ENCODE measurements at places on chromosomes 1 and 21.

DNA sequence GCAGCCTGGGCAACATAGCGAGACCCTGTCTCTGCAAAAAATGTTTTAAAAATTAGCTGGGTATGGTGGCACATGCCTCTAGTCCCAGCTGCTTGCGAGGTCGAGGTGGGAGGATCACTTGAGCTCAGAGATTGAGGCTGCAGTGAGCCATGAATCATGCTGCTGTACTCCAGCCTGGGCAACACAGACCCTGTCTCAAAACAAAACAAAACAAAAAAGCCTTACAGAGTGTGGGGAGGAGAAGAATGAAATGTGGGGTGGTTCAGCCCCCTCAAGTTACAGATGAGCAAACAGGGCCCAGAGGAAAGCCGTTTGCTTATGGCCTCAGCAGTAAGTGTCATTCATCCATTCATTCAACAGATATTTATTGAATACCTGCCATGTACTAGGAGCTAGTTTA is 40.7 kb downstream of the RPS6KA1 start:
- no peak for DNase-seq

- DNase-seq = no peak
Measured at GRCh38 chr1:181676269-181676668, 193.0 kb downstream of the CACNA1E start.

DNA sequence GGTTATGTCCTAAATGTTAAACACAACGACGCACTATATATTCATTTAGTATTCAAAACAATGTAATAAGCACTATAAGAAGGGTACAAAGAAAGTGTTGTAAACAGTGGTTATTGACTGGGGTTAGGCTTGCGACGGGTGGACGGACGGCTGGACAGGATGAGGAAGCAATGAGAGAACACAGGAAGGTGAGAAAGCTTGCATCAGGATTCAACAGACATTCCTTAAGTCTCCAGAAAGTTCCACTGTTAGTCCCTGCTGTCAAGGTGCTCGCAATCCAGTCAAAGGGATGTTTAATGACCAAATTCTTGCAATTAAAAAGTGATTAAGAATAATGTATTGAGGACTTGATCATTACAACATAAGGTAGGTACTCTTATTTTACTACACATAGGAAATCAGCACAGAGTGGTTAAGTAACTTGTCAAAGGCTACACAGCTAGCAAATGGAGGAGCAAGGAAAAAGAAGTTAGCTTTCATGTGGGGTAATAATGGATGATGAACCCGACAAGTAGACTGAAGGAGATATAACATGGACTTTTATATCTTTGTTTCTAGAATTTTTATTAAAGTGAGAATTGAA is 994 bp upstream of the ACBD6 start:
- DNase-seq = no peak

- DNase-seq = no peak
Measured at GRCh38 chr1:51504806-51505525, 14.1 kb downstream of the EPS15 start.

DNA sequence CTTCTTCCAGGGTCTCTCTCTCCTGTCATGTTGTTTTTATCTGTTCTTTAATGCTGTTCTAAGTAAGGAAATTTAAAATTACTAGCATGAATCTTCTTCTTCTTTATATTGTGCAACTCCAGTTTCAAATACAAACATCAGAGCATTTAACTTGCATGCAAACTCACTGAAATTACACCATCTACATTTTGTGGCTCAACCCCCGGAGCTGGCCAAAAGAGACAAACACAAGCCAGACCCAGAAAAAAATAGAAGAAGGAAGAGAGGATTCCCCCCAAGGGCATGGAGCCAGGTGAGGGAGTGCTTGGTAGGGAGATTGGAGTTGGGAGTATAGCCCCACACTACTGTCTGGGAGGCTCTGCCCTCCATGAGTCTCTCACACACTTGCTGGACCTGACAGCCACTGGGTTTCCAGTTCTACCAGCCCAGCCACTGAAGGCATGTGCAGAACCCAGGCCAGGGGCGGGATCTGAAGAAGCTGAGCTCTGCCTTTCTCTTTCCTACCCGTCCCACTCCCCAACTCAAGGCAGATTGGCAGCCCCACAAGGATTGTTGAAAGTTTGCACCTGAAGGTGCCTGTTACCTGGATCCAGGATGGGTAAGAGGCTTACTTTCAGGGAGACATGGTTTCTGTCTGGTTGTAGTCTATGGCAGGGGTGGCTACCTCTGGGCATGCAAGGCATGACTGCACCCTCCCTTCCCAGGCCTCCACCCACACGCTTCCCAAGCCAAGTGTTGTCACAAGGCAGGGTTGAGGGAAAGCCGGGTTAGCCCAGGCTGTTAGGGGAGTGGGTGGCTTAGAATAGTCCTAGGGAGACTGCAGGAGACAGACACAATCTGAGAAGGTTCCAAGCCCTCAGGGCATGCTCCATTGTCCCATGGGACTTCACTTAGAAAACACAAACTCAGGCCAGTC is 297.2 kb downstream of the TGFB2 start:
- DNase-seq = no peak

DNA sequence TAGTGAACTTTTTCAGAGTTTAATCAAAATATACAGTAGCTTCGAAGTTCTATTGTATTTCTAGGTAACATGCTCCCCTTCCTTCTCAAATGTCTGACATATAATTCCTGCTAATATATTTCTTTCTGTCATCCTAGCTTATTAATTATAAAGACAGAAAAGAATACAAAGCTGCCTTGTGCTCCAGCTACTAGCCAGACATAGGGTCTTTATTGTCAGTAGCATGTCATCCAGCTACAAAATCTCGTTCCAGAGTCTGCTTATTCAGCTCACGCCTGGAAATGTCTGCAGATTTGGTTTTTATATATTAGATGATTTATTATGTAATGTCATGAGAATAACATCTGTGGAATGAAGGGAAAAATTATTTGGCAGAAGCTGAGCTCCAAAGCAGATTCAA is 1102.8 kb downstream of the BRINP3 start:
- no peak for DNase-seq

DNA sequence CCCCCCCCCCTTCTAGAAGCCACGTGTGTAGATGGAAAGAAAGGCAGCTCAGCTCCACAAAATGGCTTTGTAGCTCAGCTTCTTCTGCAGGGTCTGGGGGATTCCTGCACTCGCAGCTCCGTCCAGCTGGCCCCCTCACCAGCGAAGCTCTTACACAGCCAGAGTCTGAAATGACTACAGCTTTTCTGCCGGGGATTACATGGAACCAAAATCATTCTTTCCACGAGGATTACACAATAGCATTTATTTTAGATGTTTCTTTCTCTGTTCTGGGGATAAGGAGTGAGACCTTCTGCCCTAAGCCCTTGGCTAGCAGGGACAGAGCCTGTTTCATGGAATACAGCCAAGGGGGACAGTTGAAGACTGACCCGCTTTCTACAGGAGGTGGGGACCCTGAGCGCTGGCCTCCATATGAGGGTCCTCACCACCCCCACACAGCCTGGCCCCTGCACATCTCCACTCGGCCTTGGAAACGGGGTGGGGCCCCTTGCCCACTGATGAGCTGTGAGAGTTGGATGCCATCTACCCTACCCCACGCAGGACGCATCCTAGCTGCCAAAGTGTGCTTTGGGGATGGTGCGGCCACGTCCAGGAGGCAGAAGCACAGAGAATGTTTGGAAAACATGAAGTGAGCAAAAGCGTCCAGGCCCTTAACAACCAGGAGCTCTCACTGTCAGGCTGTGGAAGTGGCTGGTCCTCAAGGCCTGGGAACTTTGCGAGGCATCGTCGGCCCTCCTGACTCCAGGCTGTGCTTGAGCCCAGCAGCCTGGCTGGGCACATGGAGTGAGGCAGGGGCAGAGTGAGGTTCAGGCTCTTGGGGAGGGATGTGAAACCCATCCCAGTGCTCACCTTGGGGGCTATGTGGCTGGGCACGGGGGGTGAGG is 14.5 kb downstream of the ACTRT2 start:
- DNase-seq = no peak

- no peak for DNase-seq
Measured at GRCh38 chr1:202038688-202039346, 28.4 kb downstream of the ELF3 start.

GRCh38 chr1:29466258-29466657 is 229.9 kb downstream of the PTPRU start:
- DNase-seq = no peak

- peak; percentile 35 for DNase-seq
Measured at GRCh38 chr1:214331827-214332423, 51.0 kb downstream of the SMYD2 start.

DNA sequence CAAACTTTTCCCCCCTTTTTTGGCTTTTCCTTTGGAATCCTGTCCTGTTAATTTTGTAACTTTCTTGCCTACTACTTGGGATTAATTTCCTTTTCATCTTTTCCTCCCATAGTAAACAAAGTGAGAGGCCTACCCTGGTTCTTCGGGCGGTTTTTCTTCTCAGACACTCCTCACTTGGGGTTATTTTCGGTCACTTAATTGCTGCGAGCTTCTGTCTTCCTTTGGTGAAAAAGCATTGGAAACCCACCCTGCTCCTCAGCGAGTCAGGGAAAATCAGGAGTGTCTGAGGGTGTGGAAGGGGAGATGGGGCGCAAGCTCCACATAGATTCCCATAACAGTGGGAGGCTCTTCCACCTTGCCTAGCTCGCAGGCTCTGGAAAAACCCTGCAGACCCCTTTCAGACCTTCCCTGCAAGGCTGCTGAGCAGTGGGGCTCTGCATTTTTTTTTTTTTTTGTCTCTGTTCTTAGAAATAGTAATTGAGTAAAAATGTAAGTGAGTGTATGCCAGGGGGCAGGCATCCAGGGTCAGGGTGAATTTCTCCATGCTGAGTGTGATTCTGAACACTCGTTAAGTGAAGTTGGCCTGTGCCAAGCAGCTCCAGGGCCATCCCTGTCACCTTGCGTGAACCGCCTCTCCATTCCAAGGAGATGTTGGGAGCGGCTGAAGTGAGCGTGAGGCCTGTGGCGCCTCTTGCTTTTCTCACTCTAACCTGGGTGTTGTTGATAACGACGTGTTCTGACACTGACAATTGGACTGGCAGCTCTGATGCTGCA is 20.3 kb downstream of the TGFB2 start:
- DNase-seq = no peak

GRCh38 chr1:17596651-17597509 is 57.4 kb downstream of the ARHGEF10L start:
- no peak for DNase-seq

GRCh38 chr1:172944931-172945330 is 105.8 kb downstream of the TNFSF18 start:
- no peak for DNase-seq

DNA sequence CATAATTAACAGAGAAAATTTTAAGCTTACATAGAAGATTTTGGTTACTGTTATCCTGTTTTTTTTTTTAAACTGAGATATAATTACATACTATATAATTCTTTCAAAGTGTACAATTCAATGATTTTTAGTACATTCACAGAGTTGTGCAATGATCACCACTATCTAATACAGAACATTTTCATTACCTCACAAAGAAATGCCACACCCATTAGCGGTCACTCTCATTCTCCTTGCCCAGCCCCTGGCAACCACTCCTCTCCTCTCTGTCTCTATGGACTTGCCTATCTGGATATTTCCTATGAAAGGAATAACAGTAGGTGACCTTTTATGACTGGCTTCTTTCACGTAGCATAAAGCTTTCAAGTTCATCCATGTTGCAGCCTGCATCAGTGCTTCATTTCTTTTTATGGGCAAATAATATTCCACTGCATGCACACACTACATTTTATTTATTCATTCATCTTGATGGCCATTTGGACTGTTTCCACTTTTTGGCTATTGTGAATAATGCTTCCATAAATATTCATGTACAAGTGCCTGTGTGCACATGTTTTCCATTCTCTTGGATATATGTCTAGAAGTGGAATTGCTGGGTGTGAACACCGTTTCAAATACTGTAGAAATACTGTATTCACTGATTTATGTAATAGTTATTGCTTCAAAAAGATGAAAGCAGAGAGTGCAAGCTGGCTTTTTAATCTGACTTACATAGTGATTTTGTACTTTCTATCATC is 26.5 kb downstream of the TAF5L start:
- DNase-seq = no peak

- no peak for DNase-seq
Measured at GRCh38 chr1:12426030-12426429, 192.0 kb downstream of the DHRS3 start.

DNA sequence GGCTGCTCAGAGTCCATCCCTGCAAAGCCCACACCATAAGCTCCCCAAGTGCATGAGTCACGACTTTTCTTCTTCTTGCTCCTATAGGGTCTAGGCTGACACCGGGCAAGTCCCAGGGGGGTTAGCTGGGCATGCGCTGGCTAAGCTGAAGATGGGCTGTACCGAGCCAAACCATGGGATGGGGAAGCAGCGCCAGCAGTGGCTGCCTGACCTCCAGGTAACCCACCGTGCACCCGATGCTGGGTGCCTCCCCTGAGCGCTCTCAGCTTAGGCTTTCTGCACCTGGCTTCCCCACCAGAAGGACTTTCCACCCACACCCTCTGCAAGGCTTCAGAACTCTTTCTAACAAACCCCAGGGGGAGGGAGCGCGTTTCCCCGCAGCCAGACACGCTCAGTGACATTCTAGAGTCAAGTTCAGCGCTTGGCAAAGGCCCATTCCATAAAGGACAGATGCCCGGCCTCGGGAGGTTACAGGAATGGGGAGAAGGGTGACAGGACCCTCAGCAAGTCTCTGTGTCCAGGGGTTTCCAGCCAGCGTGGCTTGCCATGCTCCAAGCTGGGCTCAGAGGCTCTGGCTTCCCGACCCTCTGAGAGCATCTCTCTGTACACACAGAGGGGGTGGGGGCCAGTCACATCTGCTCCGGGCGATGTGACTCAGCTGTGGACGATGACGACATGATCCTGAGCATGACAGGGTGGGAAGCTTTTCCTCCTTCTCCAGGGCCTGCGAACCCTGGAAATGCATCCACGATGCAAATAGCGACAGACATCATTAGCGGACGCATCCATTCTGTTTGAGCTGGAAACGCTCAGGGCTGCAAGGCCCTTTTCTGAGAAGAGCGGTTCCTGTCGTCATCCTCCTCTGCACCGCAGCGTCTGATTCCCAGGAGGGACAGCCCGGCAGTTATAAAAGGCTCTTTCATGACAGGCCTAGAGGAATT is 107.8 kb downstream of the SIK1 start:
- DNase-seq = no peak

DNA sequence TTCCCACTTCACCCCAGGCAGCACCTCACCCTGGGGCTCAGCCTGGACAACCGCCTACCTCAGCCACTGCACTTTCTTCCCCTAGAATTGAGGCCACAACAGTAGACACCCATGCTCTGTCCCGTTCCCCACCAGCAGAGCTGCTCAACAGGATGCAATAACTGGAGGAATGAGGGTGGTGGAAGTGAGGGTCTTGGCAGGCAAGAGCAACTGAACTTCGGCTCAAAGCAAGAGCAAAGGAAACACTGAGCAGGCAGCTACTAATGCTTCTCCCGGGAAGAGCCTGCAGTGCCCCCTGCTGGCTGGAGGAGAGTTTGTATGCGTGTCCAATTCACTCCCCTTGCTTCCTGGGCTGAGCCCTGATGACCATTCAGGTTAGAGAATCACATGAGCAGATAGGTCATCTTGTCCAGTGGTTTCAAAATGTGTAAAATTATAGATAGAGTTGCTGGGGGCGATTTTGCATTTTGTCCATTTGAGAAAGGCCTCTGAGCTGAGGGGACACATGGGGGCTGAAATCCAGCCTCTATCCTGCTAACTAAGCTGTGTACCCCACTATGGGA is 13.9 kb downstream of the NT5C1A start:
- DNase-seq = peak; percentile 68
